ENCODE measurements at places on chromosomes 12 and 14.
A peak's percentile ranks its signal among the peaks of the same experiment; 100 is the strongest.

GRCh38 chr14:91882776-91883175 lies 15.4 kb upstream of the TC2N start:
- DNase-seq = no peak

DNA sequence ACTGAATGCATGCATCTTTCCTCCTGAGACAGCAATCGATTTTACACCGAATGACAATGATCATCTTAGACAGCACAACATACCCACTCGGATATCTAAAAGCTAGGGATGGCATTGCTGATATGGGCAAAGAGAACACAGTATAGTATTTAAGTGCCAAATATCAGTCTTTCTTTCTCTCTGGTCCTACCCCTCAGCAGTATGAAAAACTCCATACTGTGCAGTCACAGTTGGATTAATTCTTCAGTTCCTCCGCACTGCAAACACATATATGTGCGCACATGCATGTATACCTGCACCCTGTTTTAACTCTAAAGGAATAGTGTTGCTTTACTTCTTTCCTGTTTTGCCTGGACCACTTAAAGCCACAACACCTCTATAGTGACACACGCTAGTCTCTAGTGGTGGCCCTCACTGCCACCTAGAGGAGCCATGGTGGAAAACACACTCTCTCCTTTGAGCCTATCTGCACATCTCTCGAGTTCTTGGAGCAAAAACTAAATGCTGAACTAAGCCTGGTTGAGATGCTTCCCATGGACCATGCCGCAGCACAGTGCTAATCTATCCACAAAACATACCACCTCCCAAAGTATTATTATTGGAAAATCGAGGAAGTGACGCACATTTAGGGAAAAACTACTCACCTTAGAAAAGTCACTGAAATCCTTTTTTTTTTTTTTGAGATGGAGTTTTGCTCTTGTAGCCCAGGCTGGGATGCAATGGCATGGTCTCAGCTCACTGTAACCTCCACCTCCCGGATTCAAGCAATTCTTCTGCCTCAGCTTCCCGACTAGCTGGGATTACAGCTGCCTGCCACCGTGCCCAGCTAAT lies 11.9 kb downstream of the TMEM52B start:
- peak; percentile 52 for DNase-seq

DNA sequence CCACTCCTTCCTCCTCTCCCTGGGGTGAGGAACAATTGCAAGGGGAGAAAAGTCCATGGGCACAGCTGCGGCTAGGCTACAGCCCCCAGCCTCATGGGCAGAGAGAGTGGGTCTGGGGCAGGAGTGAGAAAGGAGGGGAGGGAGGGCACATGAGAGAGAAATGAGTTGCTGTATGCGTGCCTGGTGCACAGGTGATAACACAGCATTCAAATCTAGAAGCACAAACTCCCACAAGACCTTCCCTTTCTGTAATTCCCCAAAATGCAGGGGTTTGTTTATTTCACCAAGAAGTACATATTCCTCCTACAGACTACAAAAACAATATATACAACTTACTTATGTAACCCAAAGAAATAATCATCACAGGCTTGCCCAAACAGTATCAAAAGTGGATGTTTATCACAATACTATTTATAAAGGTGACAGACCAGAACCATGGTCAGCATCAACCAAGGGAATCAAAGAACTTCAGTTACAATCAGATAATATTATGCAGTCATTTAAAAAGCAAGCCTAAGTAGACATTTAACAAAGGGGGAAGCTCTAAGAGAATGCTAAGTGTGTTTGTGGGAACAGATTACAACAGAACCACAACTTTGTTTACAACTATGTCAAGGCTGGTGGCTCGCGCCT lies 54.2 kb downstream of the ITPK1 start:
- DNase-seq = no peak

DNA sequence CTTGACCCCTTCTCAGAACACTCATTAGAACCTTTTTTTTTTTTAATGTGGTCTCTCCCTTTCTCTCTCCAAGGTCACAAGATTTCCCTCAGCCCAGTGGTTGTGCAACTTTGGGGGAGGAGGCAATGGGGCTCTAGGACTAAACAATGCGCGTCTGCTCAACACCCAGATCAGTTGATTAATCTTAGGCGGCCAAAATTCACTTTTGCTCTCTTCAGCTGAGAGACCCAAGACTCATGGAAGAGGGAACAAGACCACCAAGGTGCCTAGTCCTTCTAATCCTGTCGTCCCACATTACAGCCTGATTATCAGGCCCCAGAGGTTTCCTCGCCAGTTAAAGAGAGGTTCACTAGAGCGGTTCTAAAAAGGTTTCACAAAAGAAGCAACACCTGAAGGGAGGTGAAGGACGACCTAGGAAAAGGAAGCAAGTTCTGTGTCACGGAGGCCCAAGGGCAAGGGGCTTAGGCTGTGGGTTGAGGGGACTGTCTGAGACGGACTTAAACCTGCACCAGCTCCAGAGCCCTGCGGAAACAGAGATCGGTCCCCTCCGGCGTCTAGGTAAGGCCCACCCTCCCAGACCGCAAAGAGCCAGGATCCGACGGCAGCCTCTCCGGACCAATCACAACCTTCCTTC lies 824 bp upstream of the TARBP2 start:
- no peak for DNase-seq

- no peak for DNase-seq
Observed at GRCh38 chr12:64261813-64262212, 39.7 kb upstream of the KICS2 start.

- DNase-seq = no peak
Observed at GRCh38 chr14:104639885-104640548, 35.4 kb upstream of the TMEM179 start.

DNA sequence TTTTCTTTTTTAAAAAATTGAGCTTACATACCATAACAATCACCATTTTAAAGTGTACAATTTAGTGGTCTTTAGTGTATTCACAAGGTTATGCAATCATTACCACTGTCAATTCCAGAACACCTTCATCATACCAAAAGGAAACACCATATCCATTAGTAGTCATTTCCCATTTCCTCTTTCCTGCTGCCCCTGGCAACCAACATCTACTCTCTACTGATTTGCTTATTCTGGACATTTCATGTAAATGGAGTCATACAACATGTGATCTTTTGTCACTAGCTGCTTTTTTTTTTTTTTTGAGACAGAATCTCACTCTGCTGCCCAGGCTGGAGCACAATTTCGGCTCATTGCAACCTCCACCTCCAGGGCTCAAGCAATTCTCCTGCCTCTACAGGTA lies 66.8 kb upstream of the CFL2 start:
- DNase-seq = no peak

GRCh38 chr12:62866451-62867082 lies 68.4 kb downstream of the PPM1H start:
- DNase-seq = no peak

DNA sequence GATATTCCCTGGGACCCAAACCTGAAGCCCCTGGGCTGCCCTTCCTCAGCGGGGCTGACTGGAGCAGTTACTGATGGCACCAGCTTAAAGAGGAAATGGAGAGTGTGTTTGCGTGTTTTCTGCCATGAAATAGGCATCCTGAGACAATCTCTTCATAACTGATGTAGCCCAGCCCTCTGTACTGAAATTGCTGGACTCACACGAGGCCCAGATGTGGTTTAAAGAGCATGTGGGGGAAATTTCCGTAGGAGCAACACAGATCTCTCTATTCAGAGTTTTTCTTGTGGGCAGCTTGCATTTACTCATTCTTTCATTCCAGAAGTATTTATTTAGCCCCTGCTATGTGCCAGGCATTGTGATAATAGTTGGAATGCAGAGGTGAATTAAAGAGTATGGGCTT lies 782.1 kb upstream of the TBX3 start:
- DNase-seq = no peak

GRCh38 chr12:69274861-69275260 lies 35.5 kb downstream of the CPSF6 start:
- no peak for DNase-seq

DNA sequence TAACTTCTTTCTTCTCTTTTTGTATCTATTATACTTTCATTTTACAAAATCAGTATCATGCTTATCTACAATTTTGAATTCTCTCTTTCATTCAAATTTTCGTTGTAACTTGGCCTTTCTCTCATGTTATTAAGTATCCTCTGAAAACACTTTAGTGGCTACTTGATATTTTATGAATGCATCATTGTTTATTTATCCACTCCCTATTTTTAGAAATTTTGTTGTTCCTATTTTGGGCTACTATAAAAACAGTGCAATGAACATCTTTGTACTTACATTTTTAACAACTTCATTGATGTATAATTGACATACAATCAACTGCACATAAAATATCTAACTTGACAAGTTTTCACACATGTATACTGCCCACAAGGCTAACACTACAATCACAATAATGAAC lies 44.0 kb upstream of the AMIGO2 start:
- DNase-seq = no peak

DNA sequence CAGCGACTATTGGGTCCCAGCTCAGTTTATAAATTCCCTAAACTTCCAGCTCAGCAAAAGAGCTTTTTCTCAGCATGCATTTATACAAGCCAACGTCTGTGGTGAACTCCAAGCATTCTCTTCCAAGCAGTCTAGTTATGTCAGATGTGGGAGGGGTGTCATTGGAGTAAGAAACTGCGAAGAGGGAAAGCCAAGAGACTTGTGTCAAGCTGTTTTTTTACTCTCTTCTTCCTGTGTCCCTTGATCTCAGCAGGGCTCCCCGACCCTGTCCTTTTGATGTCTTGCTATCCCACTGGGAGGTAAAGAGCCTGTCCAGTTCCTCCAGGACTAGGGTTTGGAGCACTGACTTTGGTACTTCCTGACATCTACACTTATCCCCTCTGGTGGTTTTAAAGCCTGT lies 69.0 kb downstream of the PPM1H start:
- no peak for DNase-seq

GRCh38 chr12:86230516-86231146 lies 25.6 kb downstream of the MGAT4C start:
- DNase-seq = no peak

DNA sequence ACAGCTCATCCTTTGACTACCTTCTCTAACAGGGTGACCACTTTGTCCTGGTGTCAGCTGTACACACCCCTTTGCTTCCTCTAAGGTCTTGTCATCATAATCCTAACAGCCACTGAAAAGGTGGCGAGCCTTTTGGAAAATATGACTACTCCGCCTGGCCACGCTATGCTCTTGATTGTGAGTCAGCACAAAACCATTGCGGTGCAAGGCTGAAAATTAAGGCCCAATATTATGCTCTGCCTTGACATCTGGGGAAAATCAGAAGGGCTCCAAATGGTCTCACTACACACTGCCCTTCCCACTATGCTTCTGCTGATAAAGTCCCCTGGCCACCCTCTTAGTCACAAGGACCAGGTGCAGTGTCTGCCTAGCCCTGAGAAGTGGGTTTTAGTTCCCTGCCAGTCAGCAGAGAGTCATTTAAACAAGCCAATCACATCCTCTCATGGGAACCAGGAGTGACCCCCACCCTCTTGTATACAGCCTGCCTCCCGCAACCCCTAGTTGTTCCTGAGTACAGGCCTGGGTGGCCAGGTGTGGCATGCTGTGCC lies 34.3 kb downstream of the FGD6 start:
- DNase-seq = no peak

DNA sequence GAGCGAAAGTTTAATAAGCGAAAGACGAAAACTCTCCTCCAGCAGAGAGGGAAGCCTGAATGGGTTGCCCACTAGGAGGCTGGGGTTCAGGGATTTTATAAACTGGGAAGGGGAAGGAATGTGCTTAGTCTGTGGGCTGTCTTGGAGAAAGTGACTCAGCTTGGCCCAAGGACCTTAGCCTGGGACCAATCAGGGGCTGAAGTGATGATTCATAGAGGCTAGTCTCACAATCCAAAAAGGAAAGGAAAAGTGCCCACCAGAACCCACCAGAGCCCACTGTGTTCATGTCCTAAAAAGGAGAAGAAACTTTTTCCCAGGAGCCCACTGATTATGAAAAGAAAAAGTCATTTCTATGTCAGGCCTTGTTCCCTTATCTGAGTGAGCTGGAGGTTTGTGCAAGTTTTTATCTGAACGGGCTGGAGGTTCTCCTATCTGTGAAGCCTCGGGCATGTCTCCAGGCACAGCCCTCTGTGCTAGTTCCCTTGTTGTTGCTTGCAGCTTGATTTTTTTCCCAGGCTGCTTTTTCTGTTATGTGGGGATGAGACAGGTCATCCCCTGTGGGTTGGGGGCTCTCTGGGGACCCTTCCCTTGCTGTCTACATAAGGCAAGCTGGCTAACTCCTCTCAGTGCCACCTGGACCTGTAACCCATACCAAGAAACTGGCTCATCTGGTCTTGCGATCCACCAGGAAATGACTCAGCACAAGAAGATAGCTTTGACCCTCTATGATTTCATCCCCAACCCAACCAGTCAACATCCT lies 8.3 kb upstream of the GOLGA5 start:
- DNase-seq = no peak

DNA sequence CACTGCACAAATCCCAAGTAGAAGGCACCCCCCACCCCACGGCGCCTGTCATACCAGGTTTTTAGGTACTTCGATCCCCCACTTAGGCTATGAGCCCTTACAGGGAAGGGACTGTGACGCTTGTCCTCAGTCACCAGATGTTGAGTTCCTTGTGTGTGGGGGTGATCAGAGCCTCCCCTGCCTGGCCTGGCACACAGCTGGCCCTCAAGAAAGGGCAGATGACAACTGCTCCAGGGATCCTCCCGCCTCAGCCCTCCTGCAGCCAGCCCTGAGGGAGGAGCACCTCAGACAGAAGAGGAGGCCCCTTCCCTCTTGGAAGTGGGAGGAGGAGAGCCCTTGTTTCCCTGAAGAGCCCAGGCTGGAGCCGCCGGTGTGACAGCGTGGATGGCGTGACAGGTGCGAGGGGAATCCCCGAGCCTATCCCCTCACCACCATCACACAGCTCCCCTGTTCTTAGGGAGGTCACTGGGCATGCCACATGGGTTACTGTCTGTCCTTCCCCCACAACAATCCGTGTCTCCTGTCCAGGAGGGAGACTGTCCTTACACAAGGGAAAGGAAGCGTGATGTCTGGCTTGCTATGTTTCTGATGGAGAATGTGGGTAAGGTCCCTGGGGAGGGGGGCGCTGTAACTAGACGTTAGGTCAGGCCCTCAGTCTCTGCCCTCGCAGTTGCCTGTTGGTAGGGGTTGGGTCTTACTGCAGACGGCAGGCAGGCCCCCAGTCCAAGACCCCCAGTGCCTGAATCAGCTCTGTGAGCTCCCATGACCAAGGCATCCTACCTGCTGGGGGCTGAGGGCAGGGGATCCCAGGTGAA lies 31.4 kb downstream of the P2RX4 start:
- DNase-seq = no peak
